Umbilical cord (tissue), 2 donors: ENCODE measurements at places on chromosomes 6 and 20.
A peak's percentile ranks its signal among the peaks of the same experiment; 100 is the strongest.

- peak; percentile 7 for DNase-seq
Observed at GRCh38 chr6:69974193-69974592, 107.8 kb downstream of the COL19A1 start.

- DNase-seq, result peak; percentile 93
Observed at GRCh38 chr6:35297601-35298481, at the start of gene DEF6. DEF6 (plus strand) TSS chr6:35297818; CDS start chr6:35297857, 39 bp downstream.

- no peak for DNase-seq
Observed at GRCh38 chr6:54262499-54262898, 45.7 kb upstream of the TINAG start.

DNA sequence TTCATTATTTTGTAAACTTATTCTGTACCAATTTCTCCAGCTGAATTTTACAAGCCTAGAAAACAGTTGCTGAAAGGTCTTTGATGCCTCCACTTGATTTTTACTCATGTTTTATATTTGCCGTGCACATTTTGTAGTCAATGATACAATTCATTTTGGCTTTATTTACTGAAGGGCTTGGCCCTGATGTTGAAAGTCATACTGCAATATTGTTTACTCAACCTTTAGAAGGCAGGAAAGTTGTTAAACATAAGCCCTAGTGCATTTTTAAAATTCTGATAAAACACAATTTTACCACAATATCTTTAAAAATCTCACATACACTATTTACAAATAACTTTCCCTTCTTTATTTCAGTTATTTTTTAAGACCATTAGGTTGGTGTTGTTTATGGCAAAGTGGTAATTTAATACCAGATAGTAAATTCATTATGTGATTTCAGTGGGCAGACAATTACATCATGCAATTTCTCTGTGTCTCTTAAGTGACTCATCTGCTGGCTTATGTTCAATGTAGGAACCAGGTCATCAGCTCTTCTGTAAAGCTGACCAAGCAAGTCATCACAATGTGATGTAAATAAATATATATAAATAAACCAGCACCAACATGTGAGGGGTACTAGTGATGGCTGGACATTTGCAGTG lies 121.1 kb upstream of the SLC35B3 start:
- peak; percentile 28 for DNase-seq

- no peak for DNase-seq
Observed at GRCh38 chr6:27280540-27281000, 31.5 kb downstream of the POM121L2 start.

DNA sequence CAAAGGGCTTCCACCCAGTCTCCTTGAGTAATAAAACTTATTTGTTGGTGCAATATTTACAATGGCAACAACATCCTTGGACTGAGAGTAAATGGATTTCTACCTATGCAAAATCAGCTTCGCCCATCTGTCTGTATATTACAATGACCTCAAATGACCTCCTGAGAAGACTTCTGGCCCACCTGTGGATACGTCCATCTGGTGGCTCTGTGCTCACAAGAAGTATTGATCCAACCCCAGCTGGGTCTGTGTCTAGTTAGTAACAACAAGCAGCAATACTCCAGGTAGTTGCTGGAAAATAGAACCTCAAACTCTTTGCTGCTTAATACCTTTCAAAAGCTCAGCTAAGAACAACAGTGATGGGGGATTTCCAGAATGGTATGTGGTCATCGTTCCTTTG lies 34.7 kb upstream of the GSTA4 start:
- DNase-seq, result no peak

- no peak for DNase-seq
Observed at GRCh38 chr6:41588111-41588510, 41.9 kb downstream of the FOXP4 start.

DNA sequence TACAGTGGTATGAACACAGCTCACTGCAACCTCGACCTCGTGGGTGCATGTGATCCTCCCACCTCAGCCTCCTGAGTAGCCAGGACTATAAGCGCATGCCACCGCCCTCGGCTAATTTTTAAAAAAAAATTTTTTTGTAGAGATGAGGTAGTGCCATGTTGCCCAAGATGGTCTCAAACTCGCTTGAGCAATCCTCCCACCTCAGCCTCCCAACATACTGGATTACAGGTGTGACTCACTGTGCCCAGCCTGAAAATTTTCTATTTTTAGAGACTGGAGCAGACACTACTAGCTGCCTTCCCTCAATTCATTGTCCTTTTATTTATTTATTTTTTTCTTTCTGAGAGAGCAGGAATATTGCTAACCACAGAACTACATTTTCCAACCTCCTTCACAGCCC lies 20.3 kb upstream of the GTF3C6 start:
- no peak for DNase-seq

DNA sequence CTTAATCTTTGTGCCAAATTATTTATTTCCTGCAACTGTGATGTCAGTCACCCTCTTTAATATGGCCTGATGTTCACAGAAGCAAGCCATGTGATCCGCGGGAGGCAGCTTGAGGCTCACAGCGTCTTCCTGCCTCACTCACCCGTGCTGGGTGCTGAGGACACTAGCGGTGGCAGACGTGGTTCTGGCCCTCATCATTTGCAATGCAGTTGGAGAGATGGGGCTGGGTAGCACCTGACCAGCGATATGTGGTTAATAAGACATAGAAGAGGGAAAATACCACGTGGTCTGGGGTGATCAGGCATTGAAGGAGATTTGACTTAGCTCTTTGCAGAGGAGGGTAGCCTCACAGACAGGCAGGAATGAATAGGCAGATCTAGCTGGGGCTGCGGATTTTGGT lies 264.7 kb downstream of the TMEM242 start:
- no peak for DNase-seq

GRCh38 chr6:78117966-78118365 lies 465.1 kb downstream of the MEI4 start:
- DNase-seq, result no peak

DNA sequence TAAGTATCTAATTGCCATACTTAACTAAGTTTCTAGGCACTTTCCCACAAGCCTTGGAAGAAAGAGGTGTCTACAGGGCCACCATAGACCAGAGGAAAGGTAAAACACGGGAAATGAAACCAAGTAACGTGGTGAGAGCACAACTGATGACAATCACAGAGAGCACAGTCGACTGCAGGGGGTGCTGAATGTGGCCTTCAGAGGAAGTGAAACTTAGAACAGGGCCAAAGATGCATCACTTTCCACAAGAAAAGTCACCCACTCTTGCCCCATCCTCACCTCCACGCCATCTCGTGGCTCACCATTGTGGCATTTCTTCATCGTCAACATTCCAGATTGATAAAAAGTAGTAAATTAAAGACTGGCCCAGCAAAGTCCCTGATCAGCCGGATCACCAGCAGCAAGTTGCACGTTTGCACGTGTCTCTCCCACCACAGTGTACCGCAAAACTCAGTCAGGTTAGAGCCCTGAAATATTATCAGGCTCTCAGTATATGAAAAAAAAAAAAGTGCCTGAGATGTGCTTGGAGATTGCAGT lies 31.4 kb downstream of the HIVEP2 start:
- peak; percentile 10 for DNase-seq

DNA sequence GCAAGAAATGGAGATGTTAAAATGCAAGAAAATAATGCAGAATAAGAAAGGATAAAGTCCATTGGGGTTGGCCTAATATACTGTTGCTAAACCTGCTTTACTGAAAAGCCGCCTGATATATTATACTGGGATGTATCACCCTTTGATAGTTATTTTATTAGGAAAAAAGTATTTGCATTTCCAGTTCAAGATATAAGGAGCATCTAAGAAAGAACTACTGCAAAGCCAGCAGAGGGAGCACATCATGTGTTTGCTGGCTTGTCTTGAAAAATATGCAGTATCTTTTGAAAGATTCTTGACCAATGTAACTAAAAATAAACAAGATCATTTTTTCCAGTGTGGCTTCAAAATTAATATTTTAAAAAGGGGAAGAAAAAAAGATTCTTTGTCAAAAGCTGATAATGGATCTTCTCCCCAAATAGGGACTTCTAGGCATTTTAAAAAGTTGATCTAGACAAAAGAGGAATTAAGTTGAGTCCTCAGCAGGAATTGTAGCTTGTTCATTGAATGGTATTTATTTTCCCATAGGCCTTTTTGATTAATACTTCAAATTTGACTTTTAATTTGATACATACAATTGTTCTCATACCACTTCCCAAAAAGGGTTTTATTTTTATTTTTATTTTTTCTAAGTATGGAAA lies 214.9 kb downstream of the ZFAND3 start:
- DNase-seq, result peak; percentile 54

DNA sequence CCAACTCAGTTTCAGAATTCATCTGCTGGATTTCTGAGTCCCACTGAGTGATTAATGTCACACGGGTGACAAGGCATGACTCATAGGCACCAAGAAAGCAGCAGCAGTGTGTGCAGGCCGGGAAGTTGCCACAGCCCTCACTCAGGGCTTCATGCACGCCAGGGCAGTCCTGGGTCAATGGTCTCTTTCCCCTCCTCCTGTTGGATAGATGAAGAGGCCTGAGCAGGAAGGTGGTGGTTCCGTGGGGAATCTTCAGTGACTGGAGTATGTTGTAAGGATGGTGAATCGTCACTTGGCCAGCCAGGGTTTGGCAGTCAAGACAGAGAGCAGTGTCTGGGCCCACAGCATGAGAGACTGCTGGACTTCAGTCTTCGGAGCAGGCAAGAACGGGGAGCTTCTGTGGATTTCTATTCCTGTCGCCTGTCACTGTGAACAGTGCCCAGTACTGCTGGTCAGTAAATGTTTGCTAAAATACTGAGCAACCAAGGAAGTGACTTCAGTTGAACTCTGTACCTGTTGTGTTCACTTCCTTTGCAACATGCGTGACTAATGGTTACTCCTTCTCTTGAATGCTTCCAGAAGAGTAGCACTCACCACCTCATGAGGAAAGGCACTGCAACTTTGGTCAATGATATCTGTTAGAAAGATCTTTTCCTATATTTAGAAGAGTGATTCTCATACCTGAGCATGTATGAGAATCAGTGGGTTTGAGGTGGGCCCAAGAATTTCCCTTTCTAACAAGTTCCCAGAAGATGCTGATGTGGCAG lies 62.0 kb upstream of the CD93 start:
- DNase-seq, result no peak

DNA sequence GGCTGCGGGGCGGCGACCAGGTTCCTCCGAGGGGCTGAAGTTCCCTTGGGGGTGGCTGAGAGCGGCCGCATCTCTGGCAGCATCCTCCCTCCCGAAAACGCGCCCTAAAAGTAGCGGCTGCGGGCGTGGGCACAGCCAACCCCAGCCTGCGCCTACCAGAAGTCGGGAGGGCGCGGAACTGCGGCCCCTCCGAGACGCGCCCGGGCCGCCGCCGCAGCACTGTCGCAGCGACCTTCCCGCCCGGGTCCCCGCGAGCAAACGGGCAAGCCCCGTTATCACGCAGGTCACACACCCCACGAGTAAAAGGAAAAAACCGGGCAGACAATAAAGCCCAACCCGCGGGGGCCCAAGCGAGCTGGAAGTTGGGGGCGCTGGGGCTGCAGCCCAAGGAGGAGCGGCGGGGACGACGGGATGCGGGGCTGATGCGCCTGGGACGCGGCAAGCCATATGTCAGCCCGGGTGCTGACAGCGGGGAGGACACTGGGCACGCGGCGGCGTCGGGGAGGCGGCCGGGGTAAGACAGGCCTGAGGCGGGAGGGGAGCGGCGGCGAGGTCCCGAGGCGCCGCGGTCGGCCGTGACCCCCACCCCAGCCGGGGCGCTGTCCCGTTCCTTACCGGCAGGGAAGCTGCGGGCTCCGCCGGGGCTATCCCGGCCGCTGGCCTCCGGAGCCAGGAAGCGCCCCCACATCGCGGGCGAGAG lies 659 bp downstream of the CEP85L start:
- peak; percentile 44 for DNase-seq

DNA sequence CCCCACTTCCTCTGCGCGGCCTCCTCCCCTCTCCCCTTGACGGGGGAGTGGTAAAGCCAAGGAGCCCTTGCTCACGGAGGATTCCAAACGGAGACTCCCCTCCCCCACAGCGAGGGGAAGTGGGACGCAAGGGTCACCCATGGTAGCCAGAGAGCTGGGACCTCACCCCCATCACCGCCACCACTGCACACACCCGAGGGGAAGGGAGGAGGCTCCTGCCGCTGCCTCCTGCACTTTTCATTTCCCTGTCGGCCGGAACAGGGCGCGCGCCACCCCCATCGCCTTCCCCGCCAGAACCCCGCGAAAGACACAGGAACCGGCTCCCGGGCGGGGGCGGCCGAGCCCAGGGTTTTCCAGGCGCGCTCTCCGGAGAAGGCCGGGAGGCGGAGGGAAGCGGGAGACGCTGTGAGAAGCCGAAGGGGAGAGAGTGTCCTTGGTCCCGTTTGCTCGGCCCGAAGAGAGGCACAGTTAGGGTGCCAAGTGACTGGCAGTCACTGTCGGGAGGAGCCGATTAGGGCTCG lies 789 bp downstream of the CCND3 start:
- peak; percentile 77 for DNase-seq

- no peak for DNase-seq
Observed at GRCh38 chr6:31125586-31126363, 5.5 kb upstream of the CDSN start.

DNA sequence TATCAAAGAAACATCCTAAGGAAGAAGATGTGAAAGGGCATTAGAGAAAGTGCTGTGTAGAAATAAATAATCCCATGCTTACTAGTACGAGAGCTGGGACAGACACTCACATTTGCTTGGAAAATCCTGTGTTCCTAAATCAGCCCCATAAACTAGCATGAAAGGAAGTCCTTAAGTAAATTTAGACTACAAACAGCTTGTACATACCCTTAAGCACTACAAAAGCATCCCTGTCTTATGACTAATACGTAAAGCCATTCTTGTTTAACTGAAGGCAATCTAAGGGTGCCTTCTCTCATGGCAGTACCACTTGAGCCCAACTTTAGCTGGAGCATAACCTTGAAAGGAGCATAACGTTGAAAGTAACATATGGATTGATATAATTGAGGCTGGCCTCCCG lies 15.4 kb upstream of the FOXQ1 start:
- DNase-seq, result peak; percentile 83

DNA sequence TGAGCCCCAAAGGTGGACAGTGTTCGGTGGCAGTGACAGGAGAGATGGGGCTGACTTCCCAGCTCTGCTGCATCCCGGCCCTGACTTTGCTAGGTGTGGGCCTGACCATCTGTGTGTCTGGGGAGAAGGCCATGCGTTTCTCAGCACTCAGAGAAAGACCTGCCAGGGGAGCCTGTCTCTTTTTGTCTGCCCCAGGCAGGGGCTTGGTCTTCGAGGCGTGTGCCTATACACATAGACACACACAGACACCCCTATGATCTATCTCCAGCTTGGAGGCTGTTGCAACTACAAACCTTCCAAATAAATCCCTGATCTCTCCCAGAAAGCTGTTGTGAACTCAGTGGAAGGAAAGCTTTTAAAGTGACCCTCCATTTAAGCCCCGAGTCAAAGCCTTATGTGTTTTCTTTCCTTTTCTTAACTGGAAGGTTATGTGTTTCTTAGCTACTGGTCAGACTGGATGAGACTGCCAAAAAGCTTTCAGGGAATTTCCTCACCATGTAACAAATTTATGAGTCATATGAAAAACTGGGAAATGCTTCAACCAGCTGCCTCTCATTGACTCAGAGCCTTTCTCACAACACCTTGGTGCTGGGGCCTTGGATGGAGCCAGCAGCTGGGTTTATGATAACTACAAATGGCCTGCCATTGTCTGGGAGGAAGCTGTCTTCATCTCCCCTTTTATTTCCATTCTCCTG lies 102.6 kb downstream of the CDC5L start:
- DNase-seq, result peak; percentile 92
